ENCODE measurements at places on chromosomes 7 and 10.

DNA sequence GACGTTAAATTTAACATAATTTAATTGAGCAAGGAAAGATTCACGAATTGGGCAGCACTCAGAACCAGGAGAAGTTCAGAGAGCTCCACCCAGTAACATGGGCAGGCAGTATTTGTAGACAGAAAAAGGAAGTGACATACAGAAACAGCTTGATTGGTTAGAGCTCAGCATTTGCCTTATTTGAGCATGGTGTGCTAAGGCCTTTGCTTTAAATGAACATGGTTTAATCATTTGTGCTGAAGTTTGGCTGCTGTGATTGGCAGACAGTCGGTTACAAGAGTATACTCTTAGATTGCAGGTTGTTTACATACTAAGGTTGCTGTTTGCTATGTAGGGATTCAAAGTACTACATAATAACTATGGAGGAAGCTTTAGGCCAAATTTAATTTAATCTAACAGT lies 199.2 kb downstream of the MALRD1 start:
- DNase-seq, result no peak

GRCh38 chr7:25964483-25964991 lies 187.5 kb upstream of the NFE2L3 start:
- DNase-seq, result no peak

GRCh38 chr7:121196286-121196685 lies 132.5 kb upstream of the WNT16 start:
- no peak for DNase-seq

- DNase-seq, result no peak
These were observed 54.9 kb downstream of the IKZF1 start for GRCh38 chr7:50359258-50359994.

DNA sequence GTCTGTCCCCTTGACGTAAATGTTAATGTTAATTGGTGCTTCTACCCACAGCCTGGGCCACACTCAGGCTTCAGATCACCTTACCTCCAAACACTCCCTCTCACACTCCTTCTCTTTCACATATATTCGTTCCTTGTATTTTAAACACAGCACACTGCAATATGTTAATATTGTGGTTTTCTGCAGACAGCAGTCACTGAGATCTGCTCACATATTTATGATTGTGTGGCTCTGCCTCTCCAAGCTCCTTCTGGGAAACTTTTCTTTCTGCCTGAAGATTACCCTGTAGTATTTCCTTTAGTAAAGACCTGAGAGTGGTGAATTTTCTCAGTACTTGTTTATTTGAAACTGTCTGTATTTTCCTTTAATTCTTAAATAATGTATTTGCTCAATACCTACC lies 104.7 kb downstream of the VWC2 start:
- DNase-seq, result no peak

- DNase-seq, result no peak
These were observed 18.3 kb upstream of the AQP1 start for GRCh38 chr7:30893357-30893756.

GRCh38 chr7:130909881-130910672 lies 176.1 kb upstream of the KLF14 start:
- DNase-seq, result no peak

DNA sequence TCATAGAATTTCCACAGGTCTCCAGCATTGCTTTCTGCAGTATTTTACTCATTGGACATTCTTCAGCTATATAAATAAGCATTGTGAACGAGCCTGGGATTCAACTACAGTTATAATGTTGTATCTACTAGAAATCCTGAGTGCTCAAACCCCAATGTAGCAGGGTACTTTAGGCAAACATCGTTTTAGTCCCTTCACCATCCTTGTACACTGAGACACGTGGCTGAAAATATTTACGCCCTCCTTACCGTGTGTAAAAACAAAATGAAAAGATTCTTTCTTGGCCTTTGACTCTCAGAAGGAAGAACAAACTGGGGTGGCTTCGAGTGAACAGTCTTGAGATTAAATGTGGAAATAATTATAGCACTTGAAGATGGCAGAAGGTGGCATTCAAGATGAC lies 25.2 kb downstream of the CDK6 start:
- no peak for DNase-seq

DNA sequence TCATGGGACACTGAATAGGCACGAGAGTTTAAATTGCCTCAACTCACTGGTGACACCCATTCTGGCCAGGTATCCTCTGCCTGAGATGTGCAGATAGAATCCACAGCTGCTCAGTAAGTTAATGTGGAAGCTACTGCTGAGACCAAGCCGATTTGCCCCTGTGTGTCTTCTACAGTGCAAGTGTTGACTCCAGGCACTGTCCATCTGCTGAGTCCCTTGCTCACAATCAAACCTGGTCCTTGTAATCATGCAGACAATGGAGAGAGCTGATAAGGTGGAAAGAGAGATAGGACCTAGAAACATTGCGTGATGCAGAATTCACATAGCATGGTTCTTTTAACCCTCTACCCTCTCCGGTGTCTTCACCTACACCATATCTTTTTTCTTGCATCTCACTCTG lies 101.4 kb downstream of the ITGB8 start:
- no peak for DNase-seq

GRCh38 chr7:107230334-107230733 lies 61.5 kb downstream of the HBP1 start:
- DNase-seq, result no peak

- no peak for DNase-seq
These were observed 1.6 kb downstream of the DOCK1 start for GRCh38 chr10:126906704-126907422.

GRCh38 chr10:49538381-49539319 lies at the start of gene ERCC6:
Gene ERCC6, minus strand, starts transcription at chr10:49539121.
- peak; percentile 91 for DNase-seq

DNA sequence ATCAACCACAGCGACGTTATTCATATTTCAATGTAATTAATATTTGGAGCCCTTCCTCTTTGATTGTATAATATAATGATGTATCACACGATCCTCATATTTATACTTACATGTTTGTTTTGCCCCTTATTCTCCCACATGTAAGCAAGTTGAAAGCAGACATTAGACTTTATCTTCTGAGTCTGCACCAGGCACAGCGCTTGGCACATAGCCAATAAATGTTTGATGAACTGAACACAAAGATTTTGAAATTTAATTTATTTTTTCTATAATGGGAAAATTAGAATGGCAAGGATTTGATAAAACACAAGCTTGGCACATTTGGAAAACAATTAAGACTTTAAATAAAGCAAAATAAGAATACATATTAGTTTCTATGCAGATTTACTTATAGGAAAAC lies 31.6 kb downstream of the ZFAND4 start:
- DNase-seq, result no peak

- no peak for DNase-seq
These were observed 45.7 kb upstream of the GSAP start for GRCh38 chr7:77461842-77462241.

DNA sequence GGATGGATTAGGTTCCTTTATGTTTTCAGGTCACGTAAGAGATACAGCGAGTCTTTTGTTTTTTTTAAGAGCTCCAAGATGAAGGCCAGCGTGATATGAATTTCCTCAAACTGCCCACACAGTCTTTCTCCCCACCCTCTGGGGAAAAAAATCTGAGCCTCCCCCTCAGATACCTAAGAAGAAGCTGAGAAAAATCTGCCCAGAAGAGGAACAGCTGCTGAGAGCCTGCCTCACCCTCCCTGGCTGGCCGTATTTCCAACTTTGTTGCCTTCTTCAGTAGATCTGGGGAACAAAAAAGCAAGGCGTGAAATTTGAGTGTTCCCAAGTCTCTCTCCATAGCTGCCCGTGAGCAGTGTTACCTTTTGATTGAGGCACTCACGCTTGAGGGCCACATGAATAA lies 208.1 kb downstream of the KIAA1217 start:
- DNase-seq, result no peak

DNA sequence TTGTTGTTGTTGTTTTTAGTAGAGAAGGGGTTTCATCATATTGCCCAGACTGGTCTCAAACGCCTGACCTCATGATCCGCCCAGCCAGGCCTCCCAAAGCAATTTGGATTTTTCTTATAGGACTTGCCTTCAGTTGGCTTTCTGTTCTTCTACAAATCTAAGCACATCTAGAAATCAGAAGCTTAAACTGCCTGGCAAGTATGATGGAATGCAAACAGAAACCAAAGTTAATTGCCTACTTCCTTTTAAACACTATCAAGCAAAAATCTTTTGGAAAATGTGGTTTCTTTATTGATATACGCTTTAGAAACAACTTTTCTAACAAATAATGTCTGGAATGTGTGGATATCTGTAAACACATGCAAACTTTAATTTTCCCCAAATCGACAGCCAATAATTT lies 64.9 kb downstream of the USP6NL start:
- DNase-seq, result no peak

DNA sequence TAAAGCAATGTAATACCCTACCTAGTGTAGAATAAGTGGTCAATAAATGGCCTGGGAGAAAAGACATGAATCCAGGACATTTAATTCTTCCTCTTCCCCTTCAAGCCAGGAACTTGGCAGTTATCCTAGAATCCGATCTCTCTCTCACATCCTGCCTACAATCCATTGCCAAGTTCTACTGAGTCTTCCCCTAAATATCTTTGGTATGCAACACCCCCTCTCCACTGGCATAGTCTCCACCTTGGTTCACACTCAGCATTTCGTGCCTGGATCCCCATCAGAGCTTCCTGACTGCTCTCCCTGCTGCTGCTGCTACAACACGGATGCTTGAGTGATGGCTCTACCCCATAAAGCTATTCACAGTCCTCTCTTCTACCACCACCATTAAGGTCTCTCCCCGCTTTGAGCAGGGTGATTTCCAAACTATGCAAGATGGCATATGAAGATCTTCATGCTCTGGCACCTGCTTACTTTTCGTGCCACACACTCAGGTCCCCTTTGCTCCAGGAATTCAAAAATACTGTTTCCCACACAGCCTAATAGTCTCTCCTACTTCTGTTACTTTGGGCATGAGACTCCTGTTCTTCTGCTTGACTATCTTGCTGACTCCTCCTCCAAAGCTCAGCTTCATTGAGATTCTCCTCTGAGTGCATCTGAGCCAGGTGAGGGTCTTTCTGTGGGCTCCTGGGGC lies 4.8 kb downstream of the ANK3 start:
- DNase-seq, result no peak

GRCh38 chr10:48579251-48579960 lies 25.5 kb downstream of the ARHGAP22 start:
- no peak for DNase-seq

DNA sequence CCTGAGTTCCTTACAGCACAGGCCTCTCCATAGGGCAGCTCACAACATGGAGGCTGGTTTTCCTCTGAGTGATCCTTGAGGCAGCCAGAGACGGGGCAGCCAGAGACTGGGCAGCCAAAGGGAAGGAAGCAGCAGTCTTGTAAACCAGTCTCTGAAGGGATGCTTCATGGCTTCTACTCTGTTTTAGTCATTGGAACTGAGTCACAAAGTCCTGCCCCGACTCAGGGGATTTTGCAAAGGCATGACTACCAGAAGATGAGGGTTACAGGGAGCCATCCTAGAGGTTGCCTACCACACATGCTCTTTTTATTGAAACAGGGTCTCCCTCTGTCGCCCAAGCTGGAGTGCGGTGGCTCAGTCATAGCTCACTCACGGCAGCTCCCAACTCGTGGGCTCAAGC lies 44.4 kb upstream of the COMMD3 start:
- DNase-seq, result no peak

DNA sequence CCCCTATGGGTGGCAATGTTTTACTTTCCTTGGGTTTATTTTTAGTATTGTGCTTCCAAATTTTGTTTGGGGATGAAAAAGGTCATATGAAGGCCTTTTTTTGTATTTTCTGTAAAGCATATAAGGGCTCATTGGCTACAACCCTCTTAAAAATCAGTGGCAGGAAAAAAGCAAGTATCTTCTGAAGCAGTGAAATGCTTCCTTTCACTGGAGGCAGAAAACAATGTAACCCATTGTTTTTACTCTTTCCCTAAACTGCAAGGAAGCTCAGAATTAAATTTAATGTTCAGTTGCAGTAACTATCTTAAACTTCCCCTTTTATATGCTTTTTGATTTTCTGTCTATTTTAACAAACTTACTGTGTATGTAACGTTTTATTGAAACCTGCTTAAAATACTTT lies 148.7 kb upstream of the LYZL1 start:
- no peak for DNase-seq

DNA sequence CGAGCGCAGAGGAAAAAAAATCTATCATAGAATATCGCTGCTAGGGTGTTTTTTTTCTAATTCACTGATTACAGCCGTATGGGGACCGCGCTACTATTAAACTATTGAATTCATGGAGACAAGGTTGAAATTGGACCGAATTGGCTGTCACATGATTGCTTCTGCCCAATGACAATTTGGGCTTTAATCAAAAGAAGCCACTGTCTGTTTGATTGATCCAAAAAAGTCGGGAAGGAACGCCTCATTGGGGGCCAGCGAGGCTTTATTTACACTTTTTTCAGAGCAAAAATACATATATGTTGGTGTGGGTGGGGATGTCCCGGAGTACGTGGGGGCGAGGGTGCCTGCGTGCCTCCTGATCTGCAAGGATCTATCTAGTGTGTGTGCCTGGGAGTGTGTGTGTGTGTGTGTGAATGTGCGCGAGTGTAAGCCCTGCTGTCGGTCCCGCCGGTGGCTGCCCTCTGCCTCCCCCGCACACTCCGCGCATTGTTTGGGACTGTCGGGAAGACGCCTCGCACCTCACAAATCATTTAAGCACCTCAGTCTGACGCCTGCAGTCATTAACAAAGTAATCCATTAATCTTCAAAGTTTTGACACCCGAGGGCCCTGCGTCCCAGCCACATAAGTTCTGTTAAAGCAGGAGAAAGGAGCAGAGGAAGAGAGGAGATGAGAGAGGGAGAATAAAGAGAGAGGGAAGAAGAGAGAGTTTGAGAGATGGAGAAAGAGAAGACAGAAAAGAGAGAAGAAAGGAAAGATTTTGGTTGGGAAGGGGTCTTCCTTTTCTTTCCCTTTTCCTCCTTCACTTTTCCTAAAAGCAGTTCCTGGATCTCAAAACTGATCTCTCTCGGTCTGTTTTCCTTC lies at the start of gene HOXA2:
HOXA2 (minus strand) TSS at position 103 of the 862 bp plus-strand sequence. CDS start 183 bp downstream, outside the sequence.
- DNase-seq, result no peak

DNA sequence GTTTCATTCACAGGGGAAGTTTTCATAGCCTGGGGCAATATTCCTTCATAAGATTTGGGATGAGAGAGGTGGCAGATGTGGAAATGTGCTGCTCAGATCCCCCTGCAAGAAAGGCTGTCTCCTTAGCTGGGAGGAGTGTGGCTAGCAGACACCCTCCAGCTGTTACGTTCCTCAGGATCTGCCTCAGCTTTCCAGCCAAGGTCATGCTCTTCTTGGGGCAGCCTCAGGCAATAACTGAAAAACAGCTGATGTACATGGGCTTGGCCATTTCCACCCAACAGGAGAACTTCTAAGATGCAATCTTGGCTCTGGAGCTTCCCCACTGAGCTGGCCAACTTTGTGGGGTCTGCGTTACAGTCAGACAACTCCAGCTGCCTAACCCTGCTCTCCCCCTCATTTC lies 51.3 kb upstream of the SEPTIN7 start:
- no peak for DNase-seq

GRCh38 chr10:37856881-37857286 lies 526 bp downstream of the ZNF248 start:
- DNase-seq, result no peak

DNA sequence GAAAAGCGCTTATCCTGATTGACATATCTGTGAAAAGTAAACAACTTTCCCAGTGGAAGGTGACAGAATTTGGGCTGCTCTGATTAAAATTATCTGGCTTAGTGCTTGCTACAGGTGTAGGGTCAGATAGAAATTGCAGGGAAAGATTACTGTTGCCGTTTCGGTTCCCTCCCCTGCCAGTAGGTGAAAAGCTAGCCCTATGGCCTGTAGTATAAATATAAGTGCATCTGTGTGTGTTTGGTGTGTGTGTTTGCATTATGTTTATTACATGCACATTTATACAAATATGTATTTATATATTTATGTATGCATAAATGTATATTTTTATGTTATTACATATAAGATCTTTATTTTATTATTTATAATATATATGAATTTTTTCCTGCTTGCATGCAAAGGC lies 72.3 kb upstream of the VOPP1 start:
- DNase-seq, result no peak

- DNase-seq, result no peak
These were observed 55.7 kb upstream of the AMPH start for GRCh38 chr7:38686888-38687287.
